ENCODE measurements at places on chromosomes 1 and 21.

DNA sequence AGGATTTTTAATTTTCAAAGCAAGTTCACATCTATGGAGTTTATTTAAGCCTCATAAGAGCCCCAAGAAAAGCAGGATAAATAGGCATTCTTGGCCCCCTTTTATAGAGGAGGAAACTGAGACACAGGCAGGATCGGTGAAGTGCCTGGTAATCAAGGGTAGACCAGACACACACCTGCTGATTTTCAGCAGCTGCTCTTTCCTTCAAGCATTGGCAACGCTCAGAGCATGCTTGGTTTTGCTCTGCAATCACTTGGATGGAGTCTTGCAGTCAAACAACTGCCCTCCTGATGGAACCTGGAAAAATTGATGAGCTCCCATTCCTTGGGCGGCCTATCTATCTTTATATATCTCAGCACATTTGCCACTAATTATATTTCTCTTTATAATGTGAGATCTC is 478.9 kb upstream of the CAMK1G start:
- no peak for DNase-seq

DNA sequence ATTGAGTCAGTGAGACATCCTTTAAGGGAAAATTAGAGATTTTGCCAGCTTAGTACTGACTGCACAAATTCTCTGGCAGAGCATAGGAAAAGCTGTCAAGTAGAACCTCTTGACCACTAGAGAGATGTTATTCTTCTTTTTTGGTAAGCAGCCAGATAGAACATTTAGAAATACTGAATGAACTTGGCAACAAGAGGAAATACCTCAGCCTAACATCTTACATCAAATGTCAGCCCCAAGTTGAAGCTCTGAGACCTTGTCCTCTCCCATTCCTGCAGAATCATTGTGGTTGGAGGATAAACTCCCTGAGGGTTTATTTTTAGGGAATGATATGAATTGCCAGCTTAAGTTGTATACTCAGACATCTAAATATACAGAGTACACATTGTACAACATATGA is 53.5 kb downstream of the MIGA1 start:
- DNase-seq: no peak

DNA sequence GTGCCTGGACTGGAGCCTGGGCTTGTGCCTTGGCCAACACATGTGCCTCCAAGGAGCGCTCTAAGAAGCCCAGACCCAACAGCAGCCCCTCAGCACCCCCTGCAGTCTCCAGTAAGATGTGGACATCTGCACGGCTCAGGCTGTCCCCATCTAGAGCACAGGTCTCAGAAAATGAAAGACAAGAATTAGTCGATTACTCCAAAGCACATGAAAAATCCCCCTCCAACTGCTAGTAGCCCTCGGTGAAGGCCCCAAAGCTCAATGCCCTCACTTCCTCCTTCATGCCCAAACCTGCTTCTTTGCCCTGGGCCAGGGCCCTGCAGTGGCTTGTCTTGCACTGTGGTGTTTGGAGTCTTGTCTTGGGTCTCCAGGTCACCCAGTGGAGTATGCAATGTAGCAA is 21.9 kb upstream of the ERO1B start:
- no peak for DNase-seq

DNA sequence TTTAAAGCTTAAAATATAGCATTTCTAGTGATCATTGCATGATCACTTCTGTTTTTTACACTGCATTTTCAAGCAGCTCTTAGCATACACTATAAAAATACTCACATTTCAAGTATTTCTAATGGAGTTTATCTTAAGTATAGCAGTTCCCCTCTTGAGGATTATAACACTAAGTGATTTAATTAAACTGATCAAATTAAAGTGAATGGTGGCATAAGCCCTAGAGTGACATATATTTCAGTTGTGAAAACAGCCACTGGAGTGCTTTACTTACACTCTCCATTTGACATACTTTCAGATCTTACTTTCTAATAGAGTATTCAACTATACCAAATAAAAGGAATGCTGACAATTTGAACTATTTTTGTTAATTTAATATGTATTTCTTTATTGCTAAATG is 623.3 kb upstream of the TMPRSS15 start:
- DNase-seq: no peak

- DNase-seq: no peak
These were observed 7.0 kb downstream of the TNNT2 start for GRCh38 chr1:201370500-201370899.

GRCh38 chr1:85865213-85865612 is 157.0 kb upstream of the ZNHIT6 start:
- DNase-seq: no peak

All from stimulated activated CD8-positive, alpha-beta memory T cell treated with anti-CD3 and anti-CD28 coated beads, Interleukin-12 subunit alpha, Interleukin-12 subunit beta, amount 100 ng/mL, for 1 hour (primary cell).